NCI-H1417 treated with DMSO at 0.1 percent for 48 hours (cell line): ENCODE measurements at places on chromosomes 4 and X.

GRCh38 chr4:55346851-55347255, 811 bp downstream of the SRD5A3 start:
- DNase-seq, result no peak

- DNase-seq, result no peak
Measured at GRCh38 chrX:106928227-106928626, 8.0 kb downstream of the CLDN2 start.

GRCh38 chr4:82621251-82621650, 59.5 kb upstream of the TMEM150C start:
- no peak for DNase-seq

DNA sequence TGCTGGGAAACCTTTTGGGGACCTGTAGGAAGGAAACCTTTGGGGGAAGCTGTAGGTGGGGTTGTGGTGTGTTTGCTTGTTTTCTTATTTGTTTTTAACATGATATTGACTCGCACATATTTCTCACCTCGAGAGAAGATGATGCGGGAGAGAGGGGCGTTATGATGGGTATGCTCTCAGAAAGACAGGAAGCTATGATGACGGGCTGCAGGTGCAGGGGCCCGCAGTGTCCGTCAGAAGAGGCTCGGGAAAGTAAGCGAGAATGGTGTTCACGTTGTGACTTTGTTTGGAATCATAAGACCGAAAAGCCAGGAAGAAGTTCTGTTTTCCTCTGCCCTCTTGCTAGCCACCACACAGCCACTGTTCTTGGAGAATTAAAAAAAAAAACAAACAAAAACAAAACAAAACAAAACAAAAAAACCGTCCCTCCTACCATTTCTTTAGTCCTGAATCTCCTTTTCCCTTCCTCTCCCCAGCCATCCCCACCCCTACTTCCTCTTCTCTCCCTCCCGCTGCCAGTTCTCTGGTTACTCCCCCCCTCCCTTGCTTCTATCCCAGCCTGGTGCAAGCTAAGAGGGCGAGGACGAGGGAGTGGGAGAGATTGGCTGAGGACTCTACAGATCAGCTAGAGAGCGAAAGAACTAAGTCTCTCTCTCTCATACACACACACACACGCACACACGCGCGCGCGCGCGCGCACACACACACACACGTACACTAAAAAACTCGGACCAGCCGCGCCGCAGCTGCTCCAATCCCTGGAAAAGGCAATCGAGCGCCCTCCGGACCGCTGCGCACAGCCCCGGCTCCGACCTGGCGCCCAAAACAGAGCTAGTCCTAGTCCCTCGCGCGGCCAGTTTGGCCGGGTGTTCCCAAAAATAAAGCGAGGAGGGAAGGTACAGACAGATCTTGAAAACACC, at the start of gene BMP3:
BMP3 (plus strand) TSS at position 648 of the 920 bp plus-strand sequence. CDS start 577 bp downstream, outside the sequence.
- no peak for DNase-seq

DNA sequence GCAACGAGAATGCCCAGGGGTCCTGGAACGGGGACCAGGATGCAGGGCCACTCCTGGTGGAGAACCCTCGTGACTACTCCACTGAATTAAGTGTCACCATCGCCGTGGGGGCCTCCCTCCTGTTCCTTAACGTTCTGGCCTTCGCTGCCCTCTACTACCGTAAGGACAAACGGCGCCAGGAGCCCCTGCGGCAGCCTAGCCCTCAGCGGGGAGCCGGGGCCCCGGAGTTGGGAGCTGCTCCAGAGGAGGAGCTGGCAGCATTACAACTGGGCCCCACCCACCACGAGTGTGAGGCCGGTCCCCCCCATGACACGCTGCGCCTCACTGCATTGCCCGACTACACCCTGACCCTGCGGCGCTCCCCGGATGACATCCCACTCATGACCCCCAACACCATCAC, 24.9 kb downstream of the NLGN3 start:
- DNase-seq, result no peak

DNA sequence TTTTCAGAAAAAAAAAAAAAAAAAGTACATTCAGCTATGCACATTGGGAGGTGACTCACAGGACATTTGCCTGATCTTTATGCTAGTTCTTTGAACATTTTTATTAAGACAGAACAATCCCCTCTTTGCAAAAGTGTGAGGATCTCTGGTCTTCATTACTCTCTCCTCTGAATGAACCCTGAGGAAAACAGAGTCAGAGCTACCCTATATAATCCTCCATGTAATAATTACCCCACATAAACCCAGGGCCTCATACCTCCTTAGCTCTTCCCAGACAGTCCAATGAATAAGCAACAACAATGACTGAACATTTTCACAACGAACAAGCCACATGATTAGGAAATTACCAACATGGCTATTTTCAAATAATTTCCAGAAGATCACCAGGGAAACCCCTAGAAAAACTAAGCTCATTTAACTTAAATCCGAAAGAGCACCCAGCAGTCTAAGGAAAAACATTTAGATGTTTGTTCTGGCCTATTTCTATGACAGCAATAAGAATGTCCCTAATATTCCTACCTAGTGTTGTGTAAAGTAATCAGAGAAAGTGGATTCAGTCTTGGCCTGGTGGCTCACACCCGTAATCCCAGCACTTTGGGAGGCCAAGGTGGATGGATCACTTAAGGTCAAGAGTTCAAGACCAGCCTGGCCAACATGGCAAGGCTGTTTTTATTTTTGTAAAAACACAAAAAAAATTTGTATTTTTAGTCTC, 37.8 kb downstream of the TBC1D9 start:
- DNase-seq, result no peak

DNA sequence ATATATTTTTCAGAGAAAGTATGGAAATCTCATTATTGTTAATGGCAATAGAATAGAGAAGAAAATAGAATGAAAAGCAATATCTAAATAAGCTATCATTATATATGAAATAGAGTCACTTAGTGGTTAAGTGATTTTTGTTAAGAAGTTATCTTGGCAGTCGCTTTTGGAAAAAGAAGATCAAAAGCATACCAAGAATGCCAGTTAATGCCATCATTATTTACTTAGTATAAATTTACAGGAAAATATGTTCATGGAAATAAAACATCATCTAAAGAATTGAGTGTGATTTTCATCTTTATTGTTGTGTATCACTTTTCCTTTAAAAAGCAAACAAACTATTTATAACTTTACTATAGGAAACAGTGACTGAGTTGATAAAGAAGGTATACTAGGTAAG, 85.3 kb upstream of the GPR101 start:
- no peak for DNase-seq
